ENCODE measurements at places on chromosomes 5 and 9.

DNA sequence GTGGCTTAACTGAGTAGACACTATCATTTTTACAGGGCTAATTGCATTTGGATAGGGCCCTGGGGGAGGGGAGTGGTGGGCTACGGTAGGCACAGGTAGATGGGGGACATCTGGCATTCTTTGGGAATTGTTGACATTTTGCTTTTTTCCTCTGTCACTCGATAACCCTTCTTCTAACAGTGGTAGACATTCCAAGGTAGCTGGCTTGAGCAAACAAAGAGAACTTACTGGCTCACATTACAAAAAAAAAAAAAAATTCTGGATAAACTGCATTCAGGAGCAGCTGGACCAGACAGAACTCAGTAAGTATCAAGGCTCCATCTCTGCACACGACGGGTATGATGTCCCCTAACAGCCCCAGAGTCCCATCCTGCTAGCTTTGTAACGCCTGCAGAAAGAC, 585.2 kb downstream of the ZNF608 start:
- no peak for DNase-seq

- no peak for DNase-seq
Measured at GRCh38 chr5:154176181-154176580, 14.4 kb upstream of the GALNT10 start.

DNA sequence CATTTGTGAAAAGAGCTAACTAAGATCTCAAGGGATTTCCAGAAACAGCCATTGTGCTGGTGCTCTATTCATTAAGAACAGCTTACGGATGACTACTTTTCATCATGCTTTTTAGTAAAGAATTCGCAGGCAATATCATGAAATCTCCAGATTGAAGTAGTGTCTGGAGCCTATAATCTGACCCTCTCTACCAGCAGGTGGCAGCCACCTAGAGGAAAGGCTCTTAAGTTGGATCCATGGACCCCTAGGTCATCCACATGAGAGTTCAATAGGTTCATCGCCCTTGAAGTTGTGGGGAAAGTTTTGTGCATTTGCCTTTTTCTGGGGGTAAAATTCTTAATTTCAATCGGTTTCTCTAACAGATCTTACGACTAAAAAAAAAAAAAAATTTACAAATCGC, 82.3 kb downstream of the SLC1A3 start:
- DNase-seq = no peak

DNA sequence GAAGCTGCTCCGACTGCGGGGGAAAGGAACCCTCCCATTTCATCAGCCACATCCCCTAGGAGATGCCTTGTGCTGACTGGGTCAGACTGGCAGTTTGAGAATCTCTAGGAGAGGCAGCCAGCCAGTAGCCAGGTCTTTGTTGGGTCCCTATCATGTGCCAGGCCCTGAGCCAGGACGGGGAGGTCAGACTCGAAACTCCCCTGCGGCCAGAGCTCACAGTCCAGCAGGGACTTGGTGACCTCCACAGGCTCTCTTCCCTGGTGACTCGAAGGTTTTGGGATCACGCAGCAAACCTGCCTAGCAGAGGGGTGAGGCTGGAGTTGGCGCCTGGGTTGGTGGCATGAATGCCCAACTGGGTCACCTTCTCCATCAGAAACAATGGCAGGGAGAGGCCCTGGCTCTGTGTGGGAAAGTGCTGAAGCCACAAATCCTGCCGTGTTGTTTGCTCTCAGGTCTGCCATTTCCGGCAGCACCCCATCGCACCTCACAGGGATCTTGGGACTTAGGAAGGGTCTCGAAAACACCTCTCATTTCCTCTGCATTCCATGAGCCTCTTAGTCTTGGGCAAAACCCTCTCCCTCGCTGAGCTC, 14.4 kb upstream of the ORM1 start:
- no peak for DNase-seq

- no peak for DNase-seq
Measured at GRCh38 chr5:149429839-149430721, 51.0 kb upstream of the IL17B start.

DNA sequence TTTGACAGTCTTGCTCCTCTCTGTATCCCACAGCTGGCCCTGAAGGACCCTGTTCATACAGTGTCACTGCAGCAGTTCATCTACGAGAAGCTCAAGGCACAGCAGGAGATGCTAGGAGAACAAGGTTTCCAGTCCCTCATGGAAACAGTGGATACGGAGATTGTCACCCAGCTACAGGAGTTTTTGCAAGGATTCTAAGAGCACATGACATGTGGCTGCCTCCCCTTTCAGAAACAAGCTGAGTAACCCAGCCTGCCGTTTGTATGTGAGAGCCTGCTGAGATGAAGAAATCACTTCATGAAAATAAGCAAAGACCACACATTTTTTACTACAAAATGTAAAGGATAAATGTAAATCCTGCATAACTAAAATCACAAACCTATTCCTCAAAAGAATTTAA, 48.5 kb downstream of the LRRC70 start:
- DNase-seq = no peak

Measured in T follicular helper cell (primary cell).